ENCODE measurements at places on chromosomes 5 and 9.

DNA sequence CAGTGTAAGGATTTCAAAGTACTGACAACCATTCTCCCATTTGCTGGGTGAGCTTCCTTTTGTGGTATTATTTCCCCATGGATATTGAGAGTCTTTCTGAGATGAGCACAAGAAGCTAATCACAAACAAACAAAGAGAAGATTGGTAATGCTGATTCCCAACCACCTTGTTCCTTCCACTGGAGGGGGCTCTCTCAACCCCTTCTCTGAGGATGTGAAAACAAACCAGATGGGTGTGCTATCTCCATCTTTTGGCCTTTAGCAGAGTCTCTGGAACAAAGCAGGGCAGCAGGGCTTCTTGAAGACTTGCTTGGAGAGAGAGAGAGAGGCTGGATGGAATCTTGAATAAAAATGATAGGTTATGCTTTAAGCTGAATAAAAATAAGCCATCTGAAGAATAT, 576.7 kb upstream of the ZNF462 start:
- DNase-seq: no peak

- no peak for DNase-seq
These were observed 36.2 kb downstream of the MOCS2 start for GRCh38 chr5:53073348-53073747.

DNA sequence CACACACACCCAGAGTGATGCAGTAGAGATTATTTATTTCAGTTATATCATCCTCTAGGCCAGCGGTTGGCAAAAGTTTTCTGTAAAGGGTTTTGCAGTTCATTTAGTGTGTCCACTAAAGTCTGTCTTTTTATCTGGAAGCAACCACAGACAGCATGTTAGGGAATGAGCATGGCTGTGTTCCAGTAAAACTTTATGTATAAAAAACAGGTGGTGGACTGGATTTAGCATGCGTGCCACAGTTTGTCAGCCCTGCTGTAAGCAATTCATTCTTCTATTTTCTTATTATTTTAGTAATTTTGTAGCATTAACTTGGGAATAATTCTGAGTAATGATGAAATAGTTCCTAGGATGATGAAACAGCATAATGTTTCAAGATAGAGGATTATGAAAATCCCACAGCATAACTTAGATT, 51.7 kb downstream of the CCNH start:
- no peak for DNase-seq

DNA sequence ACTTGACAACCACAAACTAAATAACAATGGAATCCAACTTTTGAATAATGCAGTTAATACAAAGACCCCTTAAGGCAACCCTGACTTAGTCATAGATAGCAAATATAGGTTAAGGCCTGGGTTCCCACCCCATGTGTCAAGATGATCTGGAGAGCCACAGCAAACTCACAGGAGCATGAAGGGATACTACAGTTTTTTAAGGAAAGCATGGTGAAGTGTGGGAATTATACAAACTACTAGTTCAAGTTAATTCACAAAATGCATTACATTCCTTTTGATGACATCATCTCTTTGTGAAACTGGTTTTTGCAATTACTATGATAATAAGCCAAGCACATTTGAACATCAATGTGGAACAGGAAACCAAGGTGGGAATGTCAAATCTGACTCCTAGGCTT, 50.6 kb downstream of the LHFPL2 start:
- DNase-seq: no peak

Data from HL-60 (cell line).